ENCODE measurements at places on chromosomes 5 and 9. TPM values are rescaled to one million over a fixed set of nuclear protein-coding genes. Genes with fewer than 3 reads are reported as not detected.

ECSCR gene
- not detected for total RNA-seq

- no peak for DNase-seq
These were observed 82.6 kb downstream of the PRELID2 start for GRCh38 chr5:145752534-145752933.

- no peak for DNase-seq
These were observed 23.8 kb upstream of the DAB2 start for GRCh38 chr5:39448506-39449128.

DNA sequence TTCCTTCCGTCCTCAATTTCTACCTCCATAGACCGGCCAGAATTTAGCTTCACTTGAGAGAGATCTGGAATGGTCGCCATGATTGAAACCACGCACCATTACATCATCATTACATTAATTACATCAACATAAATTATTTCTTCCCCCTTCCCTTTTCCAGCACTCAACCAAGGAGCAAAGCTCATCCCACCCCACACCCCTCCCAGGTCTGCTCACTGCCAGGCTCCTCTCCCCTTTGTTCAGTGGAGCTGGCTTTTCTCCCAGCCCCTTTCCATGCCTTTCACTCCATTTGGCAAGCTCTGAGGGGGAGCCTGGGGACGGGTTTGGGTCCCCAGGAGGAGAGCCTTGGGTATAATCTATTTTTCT lies 8.4 kb downstream of the RACK1 start:
- DNase-seq, result no peak

DNA sequence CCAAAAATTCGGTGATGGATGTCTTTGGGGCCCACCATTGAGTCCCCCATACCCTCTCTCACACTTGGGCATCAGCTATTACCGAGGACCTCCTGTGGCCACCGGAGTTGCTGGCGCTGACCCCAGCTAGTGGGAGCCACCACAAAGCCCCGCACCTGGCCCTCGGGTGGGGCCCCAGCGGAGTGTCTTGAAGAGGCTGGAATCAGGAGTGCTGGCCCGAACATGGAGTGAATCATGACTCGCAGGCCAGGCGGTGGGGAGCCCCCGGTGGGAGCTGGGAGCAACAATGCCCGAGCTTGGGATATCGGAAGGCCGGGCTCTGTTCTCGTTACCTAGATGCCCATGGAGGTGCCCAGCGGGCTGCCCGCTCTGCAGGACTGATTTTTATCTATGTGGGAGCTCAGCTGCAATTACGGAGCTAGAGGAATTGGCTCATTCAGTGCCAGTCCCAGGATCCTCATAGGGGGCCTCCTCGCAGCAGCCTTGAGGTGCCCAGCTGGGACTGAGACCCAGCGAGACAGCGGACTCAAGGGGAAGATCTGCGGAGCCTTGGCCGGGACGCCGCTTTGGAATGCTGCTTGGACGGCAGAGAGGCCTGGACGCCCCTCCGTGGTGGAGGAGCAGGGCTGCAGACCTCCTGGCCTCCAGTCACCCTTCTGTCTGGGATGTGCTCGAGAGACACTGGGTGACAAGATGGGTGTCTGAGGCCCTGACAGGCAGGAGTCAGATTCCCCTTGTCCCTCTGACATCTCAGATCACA lies 70.8 kb downstream of the PSMB7 start:
- peak; percentile 54 for DNase-seq

- peak; percentile 37 for DNase-seq
These were observed 46.6 kb upstream of the TNC start for GRCh38 chr9:115164511-115164974.

GRCh38 chr9:72996114-72996513 lies 43.3 kb upstream of the ALDH1A1 start:
- DNase-seq, result no peak

Measured in osteoblast (primary cell).